ENCODE measurements at places on chromosomes 2 and 18.

- DNase-seq: peak; percentile 7
Observed at GRCh38 chr2:19120941-19121750, 237.3 kb downstream of the OSR1 start.

DNA sequence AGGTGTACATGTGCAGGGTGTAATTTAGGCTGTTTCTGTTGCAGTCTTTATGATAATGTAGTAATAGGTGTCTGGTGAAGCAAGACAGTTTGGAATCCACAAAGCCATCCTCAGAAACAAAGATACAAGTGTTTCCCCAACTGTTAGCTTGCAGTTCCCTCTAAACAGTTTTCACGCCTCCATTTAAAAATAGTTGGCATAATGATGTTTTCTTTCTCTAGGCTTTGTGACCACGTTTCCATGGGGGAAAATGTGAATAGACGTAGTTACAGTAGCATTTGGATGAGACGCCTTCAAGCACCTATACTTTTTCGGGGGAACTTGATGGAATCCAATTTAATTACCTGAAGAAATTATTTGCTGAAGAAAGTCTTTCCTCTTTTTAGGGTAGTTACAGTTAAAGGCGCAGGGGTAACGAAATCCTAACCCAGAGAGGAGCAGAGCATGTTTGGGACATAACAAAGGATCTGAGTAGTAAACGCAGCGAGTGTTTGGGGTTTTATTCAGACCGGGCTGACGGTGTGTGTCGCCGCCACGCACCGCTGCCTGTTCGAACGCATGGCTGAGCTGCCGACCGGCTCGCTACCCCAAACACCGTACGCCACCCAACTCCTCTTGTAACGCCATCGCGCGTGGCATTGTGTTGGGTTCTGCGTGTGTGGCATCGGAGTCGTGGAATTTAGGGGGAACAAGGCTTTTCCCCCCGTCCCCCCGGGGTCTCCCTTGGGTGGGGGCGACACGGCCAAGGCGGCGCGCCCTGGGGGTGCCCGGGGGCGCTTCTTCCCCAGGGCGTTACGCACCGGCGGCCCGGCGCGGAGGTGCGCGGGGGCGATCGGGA lies 681 bp upstream of the NRP2 start:
- DNase-seq: no peak

GRCh38 chr18:79275461-79275860 lies 120.3 kb upstream of the NFATC1 start:
- no peak for DNase-seq

- DNase-seq: no peak
Observed at GRCh38 chr2:236705295-236706105, 135.9 kb downstream of the ACKR3 start.

GRCh38 chr2:129070663-129071062 lies 752.0 kb upstream of the HS6ST1 start:
- no peak for DNase-seq

GRCh38 chr2:86617153-86617552 lies 6.5 kb downstream of the RNF103 start:
- DNase-seq: no peak

DNA sequence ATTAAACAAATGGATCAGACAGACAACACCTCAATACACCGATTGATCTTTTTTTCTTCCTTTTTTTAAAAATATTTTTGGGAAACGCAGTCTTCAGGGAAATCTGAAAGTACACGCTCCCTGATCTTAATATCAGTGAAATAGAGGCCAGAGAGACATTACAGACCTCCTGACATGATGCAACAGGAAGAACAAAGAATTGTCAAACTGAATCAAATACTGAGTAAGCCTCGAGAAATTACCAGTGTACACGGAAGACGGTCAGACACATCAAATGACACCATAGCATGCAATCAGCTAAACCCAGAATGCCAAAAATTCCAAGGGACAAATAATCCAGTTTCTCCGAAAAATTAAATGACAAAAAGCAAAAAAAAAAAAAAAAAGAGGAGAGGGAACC lies 80.2 kb upstream of the NFU1 start:
- no peak for DNase-seq

DNA sequence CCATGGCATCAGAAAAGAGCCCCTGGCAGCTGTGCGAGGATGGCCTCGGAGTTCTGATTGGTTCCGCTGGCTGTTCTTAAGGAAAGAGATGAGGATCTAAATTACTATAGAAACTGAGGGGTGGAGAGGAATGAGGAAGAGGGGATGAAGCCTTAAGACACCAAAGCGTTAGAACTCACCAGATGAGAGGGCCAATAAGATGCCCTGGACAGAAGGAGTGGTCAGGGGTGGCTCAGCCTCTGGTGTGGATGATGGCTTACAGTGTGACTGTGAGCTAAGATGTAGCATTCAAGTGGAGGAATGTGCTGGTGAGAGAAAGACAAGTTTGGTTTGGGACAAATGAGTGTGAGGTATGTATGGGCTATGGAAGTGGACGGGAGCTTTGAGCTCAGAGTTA lies 97.8 kb downstream of the ZFP36L2 start:
- no peak for DNase-seq

GRCh38 chr18:12036201-12036751 lies 55.0 kb downstream of the IMPA2 start:
- DNase-seq: no peak

- no peak for DNase-seq
Observed at GRCh38 chr2:216201692-216202306, 92.7 kb downstream of the XRCC5 start.

DNA sequence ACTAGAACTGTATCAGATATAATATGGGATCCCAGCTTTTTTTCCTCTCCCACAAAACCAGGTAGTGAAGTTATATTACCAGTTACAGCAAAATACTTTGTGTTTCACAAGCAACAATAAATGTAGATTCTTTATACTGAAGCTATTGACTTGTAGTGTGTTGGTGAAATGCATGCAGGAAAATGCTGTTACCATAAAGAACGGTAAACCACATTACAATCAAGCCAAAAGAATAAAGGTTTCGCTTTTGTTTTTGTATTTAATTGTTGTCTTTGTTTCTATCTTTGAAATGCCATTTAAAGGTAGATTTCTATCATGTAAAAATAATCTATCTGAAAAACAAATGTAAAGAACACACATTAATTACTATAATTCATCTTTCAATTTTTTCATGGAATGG lies 77.7 kb upstream of the CSRNP3 start:
- no peak for DNase-seq
